ENCODE measurements at places on chromosomes 5 and 9.

GRCh38 chr5:153619771-153620170 lies 129.3 kb downstream of the GRIA1 start:
- DNase-seq = no peak

DNA sequence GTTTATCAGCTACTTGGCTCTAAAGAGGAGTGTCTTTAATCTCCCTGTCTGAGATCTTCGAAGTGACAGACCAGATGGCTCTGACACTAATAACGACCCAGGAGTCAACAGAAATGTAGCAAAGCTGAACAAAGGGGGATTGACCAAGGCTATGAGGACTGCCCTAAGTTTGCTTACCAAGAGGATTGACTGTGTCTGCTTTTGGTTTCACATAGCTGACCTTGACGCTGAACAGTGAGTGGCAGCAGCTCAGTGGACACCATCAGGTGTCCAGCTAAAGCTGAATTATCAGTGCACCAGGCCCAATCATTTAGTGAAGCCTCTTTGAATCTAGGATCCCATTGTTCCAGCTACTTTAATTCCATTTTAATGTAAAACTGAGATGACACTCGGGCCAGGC lies 262.6 kb downstream of the COX7C start:
- no peak for DNase-seq

- DNase-seq = no peak
These were observed 1248.2 kb upstream of the CDH9 start for GRCh38 chr5:28286566-28286965.

GRCh38 chr5:50564558-50564957 lies 101.9 kb upstream of the PARP8 start:
- DNase-seq = no peak

DNA sequence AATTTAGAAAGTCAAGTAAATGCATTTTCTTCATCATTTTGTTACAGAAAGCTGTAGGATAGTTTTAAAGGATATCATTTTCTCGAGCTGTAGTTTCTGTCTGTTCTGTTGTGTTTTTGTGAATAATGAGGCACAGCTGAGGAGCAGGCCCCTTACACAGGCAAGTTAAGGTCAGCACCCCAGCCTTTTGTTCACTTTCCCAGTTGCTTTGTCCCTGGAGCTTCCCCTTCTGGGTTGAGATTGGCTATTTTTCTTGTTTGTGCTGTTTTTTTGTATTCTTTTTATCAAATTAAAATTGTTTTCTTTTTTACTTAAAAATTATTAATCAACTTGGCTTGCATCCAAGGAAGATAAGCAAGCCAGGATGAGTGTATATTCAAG lies 213.8 kb upstream of the ACTBL2 start:
- no peak for DNase-seq

- peak; percentile 77 for DNase-seq
These were observed 14.3 kb downstream of the PTPA start for GRCh38 chr9:129125478-129125877.

GRCh38 chr5:39891376-39891775 lies 466.6 kb upstream of the DAB2 start:
- no peak for DNase-seq

- DNase-seq = no peak
These were observed 55.3 kb downstream of the ARSB start for GRCh38 chr5:78929833-78930232.

DNA sequence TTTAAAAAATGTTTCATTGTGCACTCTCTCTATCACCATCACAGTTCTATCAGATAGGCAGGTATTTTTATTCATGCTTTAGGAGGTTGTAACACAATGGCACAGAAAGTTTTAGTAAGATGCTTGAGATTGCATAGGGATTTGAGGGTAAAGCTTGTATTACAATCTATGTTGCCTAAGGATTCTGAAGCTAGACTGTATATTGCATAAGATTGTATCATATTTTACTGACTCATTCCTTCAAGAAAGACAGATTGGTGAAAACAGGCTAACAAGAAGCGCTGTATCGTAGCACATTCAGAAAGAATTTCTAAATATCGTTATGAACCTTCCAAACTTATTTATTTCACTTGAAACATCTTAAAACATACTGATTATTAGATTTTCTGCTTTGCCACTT lies 577.7 kb downstream of the EBF1 start:
- no peak for DNase-seq
